ENCODE measurements at places on chromosomes 12 and 14.

DNA sequence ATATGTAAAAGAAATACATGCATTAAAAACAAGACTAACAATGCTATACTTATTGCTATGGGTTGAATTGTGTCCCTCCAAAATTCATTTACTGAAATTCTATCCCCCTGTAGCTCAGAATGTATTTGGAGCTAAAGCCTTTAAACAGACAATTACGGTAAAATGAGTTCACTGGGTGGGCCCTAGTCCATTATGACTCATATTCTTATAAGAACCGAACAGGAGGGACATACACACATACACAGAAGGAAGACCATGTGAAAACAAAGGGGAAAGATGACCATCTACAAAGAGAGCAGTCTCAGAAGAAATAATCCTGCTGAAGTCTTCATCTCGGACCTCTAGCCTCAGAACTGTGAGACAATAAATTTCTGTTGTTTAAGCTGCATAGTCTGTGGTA is 77.1 kb upstream of the ANKS1B start:
- no peak for DNase-seq

DNA sequence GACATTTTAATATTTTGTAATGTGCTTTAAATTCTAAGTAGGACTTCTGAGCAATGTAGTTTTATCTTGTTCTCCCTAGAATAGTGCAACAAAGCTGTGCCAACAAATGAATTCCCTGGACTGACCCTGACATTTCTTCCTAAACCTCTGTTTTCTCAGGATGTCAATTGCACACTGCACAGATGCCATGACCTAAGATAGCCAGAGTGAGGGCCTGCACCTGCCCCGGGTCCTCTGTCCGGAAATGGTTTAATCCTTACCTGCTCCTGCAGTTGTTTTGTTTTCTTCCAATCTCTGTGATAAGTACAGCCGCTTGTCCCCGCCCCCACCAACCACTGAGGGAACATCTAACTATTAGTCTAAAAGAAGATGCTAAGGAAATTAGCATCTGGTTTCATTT is 831.5 kb downstream of the GALC start:
- no peak for DNase-seq

DNA sequence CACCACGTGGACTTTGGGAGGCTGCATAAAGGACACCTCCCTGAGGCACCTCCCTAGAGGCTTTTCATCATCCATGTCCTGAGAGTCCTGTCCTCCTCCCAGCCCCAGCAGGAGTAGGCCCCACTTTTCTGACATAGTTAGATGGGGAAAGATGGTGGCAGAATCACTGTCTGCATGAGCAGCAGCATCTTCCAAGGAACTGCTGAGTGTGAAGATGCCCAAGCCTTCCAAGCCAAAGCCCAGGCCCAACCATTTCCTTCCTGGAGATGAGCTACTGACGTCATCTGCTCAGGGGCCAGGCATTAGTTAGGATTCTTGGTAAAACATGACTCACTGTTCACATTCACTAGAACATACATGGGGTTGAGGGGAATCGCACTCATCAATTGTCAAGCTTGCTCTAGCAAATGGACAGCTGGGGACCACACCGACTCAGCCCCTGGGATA is 37.3 kb downstream of the VDR start:
- no peak for DNase-seq

GRCh38 chr12:46804054-46804453 is 21.7 kb downstream of the SLC38A4 start:
- DNase-seq, result no peak

GRCh38 chr12:25997201-25997963 is 38.9 kb downstream of the RASSF8 start:
- DNase-seq, result no peak

DNA sequence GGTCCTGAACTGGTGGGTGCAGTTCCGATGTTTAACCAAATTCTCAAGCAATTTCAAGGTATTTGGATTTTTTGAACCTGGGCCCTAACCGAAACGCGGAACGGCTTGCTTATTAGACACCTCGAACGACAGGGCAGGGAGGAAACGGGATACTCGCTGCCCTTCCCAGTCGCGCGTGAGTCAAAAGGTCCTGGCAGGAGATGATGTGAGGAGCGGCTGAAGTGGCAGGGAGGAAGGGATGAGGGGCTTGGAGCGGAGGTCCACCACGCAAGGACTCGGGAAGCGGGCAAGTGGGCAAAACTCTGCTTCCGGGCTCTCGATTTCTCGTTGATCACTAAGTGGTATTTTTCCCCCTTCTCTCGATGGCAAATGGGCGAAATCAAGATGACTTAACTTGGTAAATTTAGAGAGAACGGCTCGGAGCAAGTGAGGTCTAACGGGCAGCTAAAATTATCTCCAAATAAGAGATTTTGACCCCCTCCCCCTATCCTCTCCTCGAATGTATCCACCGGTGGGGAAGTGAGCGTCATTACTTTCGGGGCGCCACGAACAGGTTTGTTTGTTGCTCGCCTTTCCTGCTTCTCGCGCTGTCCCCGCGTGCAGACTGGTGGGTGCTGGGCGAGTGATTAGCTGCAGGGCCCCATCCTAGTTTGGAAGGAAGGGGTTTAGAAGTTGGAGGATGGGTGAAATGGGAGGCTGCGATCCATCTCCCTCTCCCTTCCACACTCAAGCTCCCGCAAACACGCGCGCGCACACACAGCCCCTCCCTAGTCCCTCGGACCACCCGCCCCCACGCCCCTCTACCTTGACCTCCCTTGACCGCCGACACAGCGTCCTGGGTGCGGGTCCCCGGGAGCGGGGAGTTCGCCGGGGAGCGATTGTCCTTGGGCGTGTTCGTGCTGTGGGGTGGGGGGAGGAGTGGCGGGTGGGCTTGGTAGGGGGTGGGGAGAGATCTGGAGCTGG is 986 bp upstream of the NTF3 start:
- DNase-seq, result no peak

All from anterior cingulate cortex (tissue), 58 donors.